Glomerular endothelial cell (primary cell): ENCODE measurements at places on chromosomes 11 and 22. TPM values are rescaled to one million over a fixed set of nuclear protein-coding genes. Genes with fewer than 3 reads are reported as not detected.

DNA sequence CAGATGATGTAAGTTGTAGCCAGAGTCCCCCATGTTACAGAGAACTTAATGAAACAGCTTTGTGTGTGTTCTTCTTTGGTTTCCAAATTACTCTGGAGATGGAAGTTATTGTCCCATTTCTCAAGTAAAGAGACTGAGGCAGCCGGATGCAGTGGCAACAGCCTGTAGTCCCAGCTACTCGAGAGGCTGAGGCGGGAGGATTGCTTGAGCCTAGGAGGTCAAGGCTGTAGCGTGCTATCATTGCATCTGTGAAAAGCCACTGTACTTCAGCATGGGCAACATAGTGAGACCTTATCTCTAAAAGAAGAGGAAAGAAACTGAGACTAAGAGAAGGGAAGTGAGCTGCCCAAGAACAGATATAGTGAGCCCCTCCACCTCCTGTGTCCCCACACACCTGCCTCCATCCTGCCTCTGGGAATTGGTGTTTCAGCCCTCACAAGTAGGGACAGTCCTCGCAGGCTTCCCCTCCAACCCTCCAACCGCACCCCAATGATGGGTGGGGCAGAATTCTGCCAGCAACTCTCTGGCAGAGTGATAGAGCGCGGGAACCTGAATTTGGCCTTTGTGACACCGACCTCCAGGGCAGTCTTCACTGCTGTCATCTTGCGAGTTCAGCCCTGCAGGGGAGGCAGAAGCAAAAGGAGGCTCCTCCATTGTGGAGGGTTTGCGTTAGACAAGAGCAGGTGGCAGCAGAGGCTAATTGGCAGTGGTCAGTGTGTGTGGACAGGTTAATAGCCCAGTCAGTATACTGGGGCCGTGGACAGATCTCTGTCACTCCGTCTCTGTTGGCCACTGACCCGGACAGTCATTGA, 1.6 kb downstream of the PDXP start:
- no peak for DNase-seq

DNA sequence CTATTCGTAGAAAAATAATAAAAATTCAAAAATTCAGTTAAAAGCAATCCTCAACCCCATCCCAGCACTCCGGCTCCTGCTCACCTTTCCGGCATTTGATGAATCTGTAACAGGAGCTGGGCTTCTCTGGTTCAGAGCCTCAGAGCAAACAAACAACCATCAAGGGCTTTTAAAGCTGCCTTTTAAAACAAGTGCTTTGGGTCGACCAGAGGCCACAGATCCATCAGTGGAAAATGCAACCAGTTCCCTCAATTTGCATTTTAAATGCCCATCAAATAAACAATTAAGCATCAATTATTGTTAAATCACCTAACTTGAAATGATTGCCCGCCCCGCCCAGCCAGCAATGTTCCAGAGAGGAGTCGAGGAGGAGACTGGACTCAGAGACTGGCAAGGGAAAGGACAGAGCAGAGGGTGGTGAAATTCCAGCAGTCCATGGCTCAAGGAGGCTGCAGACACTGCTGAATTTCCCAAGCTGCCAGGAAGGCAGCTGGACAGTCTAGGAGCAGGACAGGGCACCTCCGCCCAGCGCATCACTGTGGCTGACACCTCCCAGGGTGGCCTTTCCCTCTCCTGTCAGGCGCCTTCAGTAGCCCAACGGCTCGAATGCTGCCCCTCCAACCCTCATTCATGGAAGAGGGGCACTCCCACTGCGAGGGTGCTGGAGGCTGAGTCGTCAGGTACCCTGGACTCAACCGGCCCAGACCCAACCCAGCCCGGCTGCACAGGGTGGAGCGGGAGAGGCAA, 7.5 kb downstream of the FXYD6 start:
- no peak for DNase-seq

DNA sequence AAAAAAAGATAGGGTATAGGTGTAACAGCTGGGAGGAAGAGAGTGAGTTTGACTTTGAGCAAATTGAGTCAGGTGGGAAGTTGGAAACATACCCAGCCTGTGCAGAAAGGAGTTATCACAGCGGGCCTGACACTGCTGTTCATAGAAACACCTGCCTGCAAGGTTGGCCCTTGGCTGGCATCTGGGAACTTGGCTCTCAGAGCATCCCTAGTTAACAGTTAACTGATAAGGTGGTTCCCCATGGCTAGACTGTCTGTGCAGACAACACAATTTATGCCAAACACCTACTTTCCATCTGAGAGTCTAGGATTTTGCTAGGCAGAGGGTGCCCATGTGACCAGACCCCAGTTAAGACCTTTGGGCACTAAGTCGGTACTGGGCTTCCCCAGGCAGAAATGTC, 31.4 kb downstream of the ADAMTS8 start:
- DNase-seq: no peak

DNA sequence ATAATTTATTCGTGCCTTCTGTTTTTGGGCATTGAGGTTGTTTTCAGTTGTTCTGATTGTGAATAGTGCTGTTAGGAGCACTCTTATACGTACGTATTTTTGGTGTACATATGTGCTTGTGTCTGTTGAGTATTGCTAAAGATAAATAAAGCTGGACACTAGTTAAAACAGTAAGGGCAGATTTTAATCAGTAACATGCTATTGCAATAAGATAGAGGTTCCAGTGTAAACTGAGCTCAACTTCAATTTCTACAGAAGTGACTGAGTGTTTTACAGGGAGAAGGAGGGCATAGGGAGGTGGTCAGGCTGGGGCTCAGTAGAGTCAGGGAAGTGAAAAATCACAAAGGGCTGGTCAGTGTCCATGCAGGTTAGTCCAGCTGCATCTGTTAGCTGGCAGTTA, 76.0 kb upstream of the PARVA start:
- no peak for DNase-seq

- no peak for DNase-seq
Measured at GRCh38 chr11:79925570-79925969, 484.7 kb upstream of the TENM4 start.

GGTLC2 gene
- not detected in 2 replicates for total RNA-seq

TYR gene
- total RNA-seq: not detected in 2 replicates

SERHL2 gene
- 1.4 and 3.4 TPM in 2 replicates for total RNA-seq

ROM1 gene
- 1.4 and 2.3 TPM in 2 replicates for total RNA-seq

POU2AF3 gene
- total RNA-seq: not detected in 2 replicates
